ENCODE measurements at places on chromosomes 4 and X.

- no peak for DNase-seq
Observed at GRCh38 chr4:142355421-142355930, 490.6 kb downstream of the INPP4B start.

DNA sequence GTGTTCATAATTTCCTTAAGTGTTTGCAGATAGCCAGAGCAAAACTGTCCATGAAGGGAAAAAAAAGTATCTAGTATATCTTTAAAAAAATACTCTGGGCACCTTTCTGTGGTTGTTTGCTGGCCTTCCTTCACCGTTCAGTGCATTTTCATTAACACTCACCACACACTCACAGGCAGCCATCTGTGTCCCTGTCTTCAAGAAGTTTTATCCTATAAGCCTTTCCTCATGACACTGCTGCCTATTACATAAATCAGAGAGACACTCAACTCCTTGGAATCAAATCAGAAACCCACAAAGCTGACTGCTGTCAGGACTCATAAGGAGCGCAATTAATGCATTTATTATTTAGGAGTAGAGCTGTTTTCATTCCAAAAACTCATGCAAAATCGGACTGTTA lies 1720.2 kb downstream of the PCDH7 start:
- no peak for DNase-seq

- DNase-seq, result no peak
Observed at GRCh38 chrX:5644776-5645175, 583.9 kb downstream of the NLGN4X start.

DNA sequence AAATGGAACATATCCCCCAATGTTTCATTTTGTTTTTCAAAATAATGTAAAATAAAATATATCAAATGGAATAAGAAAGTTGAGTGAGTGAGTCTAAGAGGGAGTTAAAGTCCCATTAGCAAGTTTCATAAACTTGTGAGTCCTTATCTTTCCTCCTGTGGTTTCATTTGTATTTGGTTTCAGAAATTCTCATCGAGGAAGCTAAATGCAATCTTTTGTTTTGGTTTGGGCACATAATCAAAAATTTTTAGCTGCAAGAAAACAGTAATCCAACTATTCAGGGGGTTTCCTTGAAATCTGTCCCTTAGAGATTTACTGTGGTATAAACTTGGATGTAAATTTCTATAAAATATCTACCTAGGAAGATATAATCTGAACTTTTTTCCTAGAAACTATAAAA lies 124.2 kb downstream of the CAMK2D start:
- DNase-seq, result no peak

DNA sequence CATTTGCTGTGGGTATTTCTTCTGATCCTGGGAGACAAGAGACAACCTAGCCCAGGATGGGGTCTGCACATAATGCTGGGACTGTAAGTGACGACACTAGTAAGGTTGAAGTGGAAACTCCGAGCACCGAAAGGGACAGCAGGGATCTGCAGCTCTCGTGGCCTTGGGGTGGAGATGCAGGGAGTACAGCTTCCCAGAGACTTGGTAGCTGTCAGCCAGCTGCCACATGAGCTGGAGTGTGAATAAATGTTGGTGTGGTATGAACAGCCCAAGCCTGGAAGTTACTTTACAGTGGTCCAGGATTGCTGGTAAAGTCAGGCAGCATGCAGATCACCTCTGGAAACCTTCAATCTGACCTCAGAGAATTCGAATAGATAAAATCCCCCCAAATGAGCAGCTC lies 97.6 kb downstream of the FAM193A start:
- no peak for DNase-seq

DNA sequence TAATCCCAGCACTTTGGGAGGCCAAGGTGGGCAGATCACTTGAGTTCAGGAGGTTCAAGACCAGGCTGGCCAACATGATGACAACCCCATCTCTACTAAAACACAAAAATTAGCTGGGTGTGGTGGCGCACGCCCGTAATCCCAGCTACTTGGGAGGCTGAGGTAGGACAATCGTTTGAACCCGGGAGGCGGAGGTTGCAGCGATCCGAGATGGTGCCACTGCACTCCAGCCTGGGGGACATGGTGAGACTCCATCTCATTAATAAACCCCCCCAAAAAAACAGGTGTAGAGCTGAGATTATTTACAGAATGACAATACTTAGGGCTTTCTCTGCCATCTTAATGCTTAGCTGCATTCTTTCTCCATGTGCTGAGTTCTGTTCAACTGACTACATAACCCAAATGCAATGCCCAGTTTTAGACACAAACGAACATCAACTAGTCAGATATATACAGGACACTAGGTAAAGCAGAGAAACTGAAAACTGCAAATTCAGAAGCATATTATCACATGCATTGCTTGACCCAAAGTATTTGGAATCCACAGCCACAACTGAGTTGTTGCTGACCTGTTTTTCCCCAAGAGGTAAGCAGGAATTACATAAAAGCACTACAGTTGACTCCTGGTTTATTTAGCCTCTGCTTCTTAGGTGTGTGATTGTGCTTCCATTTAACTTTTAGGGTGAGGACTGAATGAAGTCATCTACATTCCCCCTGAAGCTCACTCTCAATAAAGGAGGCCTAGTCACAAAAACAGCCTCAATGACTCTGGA lies 12.1 kb downstream of the RBMX start:
- DNase-seq, result no peak

DNA sequence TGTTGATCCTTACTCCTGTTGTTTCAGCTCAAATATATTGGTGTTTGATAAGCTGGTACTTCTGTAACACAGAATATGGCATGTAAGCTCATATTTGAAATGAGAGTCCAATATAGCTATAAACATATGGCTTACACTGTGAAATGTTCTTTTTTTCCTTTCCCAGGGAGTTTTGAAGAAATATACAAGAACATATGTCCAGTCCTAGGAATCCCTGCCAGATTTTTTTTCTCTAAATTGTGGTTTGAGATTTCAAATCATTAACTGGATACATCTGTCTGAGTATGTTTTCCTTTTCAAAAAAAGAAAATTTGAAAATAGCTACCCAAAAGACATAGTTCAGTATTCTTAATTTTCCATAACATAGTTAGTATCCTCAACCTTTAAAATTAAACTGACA lies 60.2 kb downstream of the HMGB2 start:
- DNase-seq, result no peak

GRCh38 chr4:48016141-48017107 lies at the start of the genes CNGA1 and NIPAL1:
Gene CNGA1, minus strand, starts transcription at chr4:48016681. Its CDS starts 63,992 bp downstream, at chr4:47952689.
Gene NIPAL1, plus strand, starts transcription at chr4:48016772. Its CDS starts 68 bp downstream, at chr4:48016840.
- peak; percentile 68 for DNase-seq

DNA sequence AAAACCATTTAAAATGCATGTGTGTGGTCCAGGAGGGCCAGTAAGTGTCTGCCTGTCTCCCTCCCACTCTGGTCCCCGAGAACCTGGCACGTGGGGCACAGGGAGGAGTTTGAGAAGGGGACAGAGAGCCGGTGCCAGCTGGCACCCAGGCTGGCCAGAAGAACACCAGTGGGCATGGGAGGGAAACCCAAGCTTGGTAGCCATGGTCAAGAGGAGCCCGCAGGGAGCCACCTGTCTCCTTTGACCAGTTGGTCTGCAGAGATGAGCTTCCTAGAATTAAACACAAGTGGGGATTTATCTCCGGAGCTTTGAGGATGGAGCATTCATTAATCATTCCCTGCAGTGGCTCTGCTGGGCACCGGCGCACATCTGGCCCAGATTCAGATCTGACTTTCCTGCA lies 41.6 kb downstream of the HMX1 start:
- DNase-seq, result peak; percentile 20

- DNase-seq, result peak; percentile 28
Observed at GRCh38 chr4:3073158-3074077, 920 bp downstream of the HTT-AS start.

DNA sequence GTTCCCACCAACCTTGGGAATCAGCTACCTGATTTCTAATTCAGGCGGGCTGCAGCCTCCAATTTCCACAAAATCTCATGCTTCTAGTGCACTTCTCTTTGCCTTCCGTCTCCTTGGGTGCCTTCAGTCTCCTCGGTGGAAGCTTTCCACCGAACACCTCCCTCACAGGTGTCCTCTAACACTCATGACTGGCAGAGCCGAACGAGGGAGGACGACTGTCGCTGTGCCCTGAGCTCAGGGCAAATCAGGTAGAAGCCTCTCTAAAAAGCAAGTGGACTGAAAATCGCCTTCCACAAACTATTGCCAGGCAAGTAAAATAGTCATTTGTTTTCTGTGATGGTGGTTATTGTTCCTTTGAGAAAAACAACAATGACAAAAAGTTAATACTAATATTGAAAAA lies 176.1 kb upstream of the PPARGC1A start:
- no peak for DNase-seq

GRCh38 chr4:24930151-24930550 lies 17.3 kb upstream of the CCDC149 start:
- no peak for DNase-seq

DNA sequence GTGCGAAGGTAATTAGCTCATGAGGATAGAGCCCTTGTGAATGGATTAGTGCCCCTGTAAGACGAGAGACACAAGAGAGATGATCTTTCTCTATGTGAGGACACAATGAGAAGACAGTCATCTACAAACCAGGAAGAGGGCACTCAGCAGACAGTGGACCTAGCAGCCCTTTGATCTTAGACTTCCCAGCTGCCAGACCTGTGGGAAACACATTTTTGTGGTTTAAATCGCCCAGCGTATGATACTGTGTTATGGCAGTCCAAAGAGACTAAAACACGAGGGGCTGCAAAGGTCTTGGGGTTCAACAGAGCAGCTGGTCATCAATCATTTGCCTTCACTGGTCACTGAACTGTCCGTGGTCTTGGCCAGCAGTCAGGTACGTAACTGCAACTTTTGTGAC lies 9.2 kb upstream of the SYNPO2 start:
- DNase-seq, result no peak

- no peak for DNase-seq
Observed at GRCh38 chr4:172802032-172802431, 366.6 kb upstream of the GALNT7 start.

DNA sequence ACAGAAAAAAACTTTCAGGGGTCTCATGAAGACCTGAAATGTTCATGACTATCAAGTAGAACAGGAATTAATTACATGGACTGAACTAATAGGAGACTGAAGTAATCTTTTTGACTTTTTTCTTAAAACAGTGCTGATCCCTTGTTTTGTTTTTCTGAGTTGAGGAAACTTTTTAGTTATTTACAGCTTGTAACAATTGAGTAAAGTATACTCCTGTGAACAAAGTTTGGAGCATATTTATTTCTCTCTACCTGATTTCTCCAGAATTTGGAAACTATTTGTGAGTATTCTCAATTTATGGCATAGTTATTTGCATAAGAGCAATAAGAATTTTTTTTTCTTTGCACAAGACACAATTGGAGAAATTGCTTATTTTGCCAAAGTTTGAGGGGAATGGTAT lies 64.8 kb downstream of the PCDH18 start:
- DNase-seq, result no peak

DNA sequence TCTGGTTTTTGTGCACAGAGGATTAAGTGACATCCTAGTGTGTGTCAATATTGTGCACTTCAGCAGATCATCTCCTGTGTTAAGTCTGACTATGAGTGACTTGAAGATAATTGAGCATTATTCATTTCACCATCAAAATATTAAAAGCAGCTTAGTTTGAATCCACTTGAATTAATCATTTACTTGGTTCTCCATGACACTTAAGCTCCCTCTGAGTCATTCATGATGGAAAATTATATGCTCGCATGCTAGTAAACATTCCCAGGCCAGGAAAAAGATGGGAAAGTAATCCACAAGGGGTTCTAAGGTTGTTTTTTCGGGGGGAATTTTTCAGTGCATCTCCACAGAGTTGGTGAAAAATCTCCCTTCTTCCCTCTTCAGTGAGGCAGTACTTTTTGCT lies 97.2 kb upstream of the EOLA2 start:
- no peak for DNase-seq

- DNase-seq, result no peak
Observed at GRCh38 chr4:44760142-44760898, 34.0 kb upstream of the GNPDA2 start.

DNA sequence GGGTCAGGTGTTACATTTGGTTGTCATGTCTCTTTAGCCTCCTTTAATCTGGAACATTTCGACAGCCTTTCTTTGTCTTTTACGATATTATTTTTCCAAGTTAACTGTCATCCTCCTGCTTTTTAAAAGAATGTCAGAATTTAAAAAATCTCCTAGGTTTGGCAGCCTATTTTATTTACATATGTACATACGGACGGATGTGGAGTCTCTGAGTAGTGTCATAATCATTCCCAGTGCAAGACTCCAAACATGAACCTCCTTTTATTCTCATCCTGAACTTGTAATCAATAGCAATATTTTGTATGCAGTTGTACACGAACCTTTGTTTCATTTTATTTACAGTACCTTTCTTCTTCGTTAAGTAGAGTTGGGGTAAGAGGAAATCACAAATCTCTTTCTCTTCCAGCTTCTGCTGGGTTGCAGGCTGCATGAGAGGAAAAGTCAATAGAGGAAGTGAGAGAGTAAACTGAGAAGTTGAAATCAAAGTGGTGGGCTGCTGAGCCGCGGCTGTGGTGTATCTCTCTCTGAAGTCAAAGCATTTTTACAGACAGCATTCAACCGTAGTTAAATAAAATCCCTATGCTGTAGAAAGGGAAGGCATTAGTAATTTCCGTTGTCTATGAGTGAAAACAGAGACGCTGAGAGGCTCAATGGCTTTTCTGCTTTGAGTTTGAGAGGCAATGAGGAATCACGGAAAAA lies 53.9 kb upstream of the RPS6KA3 start:
- DNase-seq, result no peak

DNA sequence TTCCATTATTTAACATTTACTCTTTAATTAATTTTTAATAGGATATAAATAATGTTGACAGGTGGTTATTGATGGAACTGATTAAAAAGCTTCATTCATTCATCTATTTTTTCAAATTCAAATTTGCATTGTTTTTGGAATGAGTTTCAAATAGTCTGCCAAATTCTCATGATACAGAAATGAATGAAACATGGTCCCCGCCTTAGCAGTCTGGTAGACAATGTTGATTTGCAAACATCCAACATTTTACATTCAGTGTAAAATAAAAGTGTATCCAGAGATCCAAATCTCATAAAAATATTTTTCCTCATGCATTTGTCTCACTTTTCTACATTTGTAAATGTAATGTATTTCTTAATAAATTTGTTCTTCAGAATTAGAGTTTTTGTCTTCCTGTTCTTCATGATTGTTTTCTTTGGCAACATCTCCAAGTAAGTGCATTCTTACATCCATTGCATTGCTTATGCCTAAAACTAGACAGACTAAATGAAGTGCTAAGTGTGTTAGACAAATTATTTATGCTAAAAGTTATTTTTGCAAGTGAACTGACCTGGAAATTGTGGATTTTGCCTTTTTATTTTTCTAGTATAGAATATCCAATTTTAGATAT lies 142.3 kb downstream of the PCDH18 start:
- DNase-seq, result no peak

DNA sequence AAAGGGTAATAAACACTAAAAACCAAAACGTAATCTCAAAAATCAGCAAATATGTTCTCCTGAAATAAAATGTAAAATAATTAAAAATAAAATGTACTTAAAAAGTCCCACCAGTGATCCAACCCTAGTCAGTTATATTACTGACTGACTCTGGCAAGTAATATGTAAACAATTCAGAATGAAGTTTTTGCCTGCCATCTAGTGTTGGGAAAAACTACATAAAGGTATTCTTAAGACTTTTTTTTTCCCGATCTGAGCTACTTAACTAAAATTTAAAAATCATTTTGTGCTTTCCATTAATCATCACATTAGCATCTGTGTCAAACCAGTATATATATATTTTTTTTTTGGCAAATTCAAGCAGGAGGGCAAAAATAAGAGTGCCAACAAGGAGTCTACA lies 24.0 kb downstream of the RCHY1 start:
- DNase-seq, result no peak

- DNase-seq, result no peak
Observed at GRCh38 chr4:147815741-147816140, 83.9 kb downstream of the ARHGAP10 start.

- no peak for DNase-seq
Observed at GRCh38 chr4:152633118-152633517, 46.7 kb downstream of the TMEM154 start.

- no peak for DNase-seq
Observed at GRCh38 chr4:95267081-95267480, 281.7 kb downstream of the UNC5C start.

All from tibial artery (tissue), 4 donors.